ENCODE measurements at places on chromosomes 13 and 19.

DNA sequence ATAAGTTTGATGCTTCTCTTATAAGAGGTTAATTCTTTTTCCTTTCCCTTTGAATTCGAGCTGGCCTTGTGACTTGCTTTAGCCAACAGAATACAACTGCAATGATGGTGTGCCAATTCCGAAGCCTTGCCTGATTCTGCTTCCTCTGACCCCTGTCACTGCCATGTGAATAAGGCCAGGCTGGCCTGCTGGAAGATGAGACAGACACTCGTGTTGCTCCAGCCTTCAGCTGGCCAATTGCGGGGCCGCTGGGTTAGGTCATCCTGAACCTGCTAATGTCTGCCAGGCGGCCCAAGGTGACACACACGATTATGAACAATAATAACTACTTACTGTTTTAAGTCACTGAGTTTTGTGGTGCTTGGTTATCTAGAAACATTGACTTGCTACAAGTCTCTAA is 352.0 kb downstream of the MYO16 start:
- DNase-seq = no peak

DNA sequence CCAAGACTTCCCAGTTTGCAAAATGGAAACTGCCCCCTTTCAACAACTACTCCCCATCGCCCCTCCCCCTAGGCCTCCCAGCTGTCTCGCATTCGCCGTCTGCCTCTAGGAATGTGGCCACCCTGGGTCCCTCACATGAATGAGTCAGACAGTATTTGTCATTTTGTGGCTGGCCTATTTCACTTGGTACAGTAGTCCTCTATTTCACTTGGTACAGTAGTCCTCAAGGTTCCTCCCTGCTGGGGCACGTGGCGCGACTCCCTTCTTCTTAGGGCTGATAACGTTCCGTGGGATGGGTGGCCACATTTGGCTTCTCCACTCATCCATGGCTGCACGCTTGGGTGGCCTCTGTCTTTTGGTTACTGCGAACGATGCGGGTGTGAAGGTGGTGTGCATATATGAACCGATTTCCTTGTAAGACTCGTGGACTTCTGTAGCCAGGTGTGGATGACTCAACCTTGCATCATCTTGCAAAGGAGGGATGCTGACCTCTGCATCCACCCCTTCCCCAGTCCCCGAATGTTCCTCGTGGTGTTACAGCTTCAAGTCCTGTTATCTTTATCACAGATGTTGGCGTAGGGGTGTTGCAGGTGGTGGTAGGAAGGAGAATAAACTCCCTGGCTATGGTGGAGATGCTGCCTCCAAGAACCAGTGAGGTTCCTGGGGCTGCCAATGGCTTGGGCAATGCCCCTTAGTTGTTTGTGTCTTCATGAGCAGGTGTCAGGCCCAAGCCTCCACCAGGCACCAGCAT is 112.1 kb upstream of the SOX1 start:
- no peak for DNase-seq

DNA sequence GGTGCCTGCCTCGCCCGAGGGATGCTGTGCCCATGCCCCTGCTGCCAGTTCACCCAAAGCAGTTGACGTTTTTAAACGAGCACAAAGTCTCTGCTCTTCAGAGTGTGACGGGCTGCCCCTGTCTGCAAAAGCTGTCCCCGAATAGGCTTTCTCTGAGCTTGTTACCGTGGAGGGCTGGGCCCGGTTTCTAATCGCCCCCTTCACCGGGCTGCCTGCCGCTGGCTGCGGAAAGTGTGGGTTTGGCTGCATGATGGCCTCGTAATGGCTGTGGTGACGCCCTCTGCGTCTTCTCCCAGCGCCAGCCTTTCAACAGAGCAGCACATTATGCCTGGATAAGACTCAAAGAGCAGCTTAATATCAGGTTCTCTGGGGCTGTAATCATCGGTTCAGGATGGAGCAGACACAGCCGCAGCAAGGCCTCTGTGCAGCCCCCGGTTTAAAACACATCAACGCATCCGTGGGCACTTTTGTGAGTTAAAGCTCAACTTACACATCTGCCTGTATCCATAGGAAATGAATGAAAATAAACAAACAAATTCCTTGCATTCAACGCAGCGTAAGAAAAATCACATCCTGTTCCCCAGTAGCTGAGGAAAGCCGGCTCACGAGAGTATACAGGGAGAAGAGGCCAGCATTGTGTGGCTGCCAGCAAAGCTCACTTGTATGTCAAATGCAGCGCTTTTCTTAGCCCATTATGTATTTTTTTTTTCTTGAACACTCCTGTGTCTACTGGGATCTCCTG is 166.4 kb upstream of the SOX1 start:
- no peak for DNase-seq

- no peak for DNase-seq
Measured at GRCh38 chr13:102380012-102380411, 21.8 kb downstream of the FGF14 start.

DNA sequence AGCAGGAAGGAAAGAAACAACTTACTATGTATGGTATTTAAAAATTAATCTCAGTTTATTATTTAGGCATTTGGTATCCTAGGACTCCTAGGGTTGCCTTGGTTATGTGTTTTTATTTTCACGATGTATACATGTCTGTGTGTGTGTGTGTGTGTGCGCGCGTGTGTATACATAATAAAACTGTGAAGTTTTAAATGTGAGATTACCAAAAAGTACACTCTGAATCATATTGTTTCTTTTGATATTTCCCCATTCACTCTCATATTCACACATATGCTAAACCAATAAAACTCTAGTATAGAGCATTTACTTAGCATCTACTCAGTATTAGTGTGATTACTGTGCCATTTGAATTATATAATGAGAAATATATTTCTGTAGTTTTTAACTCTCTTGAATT is 30.8 kb upstream of the NDFIP2 start:
- no peak for DNase-seq

- no peak for DNase-seq
Measured at GRCh38 chr13:25753976-25754375, 297.8 kb downstream of the SHISA2 start.

DNA sequence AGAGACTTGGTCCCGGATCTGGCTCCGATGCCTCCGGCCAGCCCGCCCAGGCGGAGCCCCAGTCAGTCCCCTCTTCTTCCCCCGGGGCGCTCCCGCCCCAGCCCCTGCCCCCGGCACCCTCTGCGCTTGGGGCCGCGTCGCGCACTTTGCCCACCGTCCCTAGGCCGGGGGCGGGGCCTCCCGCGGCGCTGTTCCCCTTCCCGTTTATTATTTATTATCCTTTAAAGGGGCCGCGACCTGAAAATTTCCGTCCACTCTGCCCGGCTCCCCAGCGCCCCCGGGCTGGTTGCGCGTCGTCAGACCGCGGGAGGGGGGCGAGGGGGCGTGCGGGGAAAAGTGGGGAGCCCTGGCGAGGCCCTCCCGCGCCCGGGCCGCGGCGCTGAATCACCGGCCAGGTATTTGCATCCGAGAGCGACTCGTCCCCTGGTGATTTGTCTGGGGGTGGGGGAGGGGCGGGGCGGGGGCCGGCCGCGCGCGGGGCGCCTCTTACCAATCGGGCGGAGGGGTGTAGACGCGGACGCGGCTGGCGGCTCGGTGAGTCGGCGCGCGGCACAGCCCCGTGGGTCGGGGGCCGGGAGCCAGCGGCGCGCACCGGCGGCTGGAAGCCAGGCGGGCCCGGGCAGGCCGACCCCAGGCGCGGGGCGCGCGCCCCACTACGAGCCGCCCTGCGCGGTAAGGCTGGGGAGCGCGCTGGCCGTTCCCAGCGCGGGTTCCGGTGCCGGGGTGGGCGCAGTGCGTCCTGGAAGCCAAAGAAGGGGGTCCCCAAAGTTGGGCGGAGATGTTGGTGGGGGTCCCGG is at the start of gene ARID3A:
Gene ARID3A (plus strand): TSS at position 510 of the 797 bp plus-strand sequence. CDS start 3,494 bp downstream, outside the sequence.
- peak; percentile 95 for DNase-seq

DNA sequence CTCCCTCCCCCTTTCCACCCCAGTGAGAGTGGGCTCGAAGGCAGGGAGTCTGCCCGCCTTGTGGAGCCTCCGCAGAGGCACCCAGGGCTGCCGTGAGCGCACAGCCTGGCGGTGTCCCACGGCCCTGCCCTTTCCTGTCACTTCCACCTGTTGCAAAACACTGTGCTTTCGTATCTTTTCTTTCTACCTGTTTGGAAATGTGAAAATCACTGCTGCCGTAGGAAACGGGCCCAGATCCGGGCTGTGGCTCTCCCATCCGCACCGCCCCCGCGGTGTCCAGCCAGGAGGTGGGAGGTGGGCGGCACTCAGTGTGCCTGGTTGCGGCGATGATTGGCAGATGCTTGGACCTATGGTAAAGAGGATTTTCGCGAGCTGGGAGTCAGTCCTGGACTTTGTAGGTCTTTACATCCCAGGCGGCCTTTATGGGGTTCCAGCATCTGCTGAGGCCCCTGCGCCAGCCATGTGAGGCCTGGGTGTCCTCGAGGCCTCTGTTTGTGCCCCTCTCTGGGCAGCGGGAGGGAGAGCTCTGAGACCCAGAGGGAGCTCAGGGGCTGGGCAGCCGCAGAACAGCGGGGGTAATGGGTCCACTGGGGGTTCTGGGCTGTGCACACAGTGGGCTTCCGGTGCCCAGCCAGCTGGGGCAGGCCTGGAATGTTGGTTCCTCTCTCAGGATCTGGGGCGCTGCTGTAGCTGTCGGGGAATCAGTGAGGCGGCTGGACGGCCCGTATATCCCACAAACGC is 6.1 kb downstream of the STK11 start:
- DNase-seq = peak; percentile 9

GRCh38 chr13:33696530-33696929 is 121.4 kb upstream of the RFC3 start:
- no peak for DNase-seq

DNA sequence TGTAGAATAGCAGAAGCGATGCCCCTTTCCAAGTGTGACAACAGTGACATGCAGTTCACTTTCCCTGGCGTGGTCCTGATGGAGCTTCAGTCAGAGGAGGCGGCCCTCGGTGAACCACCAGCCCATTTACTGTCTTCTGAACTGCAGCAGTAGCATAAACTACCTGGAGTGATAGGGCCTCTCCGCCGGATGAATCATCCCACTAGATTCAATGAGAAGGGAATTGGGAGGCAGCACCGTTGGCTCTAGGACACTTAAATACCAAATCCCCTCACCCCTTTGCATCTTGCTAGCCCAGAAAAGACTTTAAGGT is 112.8 kb upstream of the GPR12 start:
- no peak for DNase-seq

DNA sequence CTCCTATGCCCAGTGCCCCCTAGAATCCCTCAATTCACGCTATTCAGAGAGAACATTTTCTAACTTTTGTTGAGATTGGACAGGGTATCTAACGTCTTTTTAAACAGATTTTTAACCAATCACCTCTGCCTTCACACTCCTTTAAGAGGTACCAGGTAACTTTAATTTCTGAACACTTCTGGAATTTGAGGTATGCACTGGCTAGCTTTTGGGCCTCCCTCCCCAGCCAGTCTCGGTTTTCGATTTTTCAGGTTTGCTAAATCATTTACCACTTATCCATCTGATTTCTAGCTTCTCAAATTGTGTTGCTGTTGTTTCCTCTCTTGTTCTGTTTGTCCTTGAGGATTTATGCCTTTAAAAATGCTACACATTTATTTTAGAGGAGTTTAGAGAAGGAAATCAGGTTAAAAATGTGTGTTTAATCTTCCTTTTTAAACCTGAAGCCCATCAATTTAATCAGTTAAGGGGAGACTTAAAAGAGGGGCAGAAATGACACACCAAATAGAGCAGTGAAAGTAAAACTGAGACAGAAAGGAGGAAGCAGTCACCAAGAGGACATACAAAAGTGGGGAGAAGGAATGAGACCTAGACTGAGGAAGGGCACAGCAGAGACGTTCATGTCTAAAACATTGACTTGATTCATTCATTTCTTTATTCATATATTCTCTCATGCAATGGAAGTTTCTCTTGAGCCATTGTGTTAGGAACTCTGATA is 139.6 kb upstream of the HTR2A start:
- DNase-seq = peak; percentile 30

- DNase-seq = no peak
Measured at GRCh38 chr13:31588893-31589292, 150.4 kb upstream of the RXFP2 start.

DNA sequence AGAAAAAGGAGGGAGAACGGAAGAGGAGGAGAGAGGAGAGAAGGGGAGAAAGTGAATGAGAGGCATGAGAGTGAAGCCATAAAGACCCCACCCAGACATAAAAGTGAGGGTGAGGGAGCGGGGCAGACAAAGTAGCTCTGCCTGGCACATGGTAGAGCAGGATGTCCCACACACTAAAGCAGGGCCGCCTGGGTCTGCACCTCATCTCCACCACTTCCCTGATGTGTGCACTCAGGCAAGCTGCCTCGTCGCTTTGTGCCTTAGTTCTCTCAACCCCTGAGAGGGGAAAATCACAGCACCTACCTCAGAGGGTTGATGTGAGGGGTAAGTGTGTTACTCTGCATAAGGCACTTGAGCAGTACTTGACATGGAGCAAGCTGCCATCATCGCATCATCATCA is 488.1 kb downstream of the COG6 start:
- no peak for DNase-seq

DNA sequence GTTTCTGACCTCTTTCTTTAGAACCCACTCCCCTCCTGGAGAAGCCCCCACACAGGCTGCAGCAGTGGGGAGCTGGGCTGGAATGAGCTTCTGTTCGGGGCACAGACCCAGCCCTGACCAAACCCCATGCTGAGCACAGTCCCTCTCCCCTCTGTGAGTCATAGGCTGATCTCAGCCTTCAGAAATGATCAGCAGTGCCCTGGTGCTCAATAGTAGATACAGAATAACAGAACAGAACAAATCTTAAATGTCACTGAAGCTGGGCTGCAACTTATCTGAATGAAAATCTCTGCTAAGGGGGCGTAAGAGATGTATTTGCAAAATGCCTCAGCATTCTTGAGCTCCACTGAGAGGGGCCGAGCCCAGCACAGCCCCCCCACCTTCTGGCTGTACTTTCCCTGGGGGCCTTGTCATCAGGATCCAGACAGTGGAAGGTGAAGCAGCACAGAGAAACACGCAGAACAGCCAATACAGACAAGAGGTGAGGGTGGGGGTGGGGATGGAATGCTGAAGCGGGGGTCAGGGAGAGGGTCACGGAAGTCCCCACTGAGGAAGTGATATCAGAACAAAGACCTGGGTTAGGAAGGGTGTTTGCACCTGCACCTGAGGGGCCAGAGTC is 9.9 kb downstream of the ZNF665 start:
- DNase-seq = no peak

DNA sequence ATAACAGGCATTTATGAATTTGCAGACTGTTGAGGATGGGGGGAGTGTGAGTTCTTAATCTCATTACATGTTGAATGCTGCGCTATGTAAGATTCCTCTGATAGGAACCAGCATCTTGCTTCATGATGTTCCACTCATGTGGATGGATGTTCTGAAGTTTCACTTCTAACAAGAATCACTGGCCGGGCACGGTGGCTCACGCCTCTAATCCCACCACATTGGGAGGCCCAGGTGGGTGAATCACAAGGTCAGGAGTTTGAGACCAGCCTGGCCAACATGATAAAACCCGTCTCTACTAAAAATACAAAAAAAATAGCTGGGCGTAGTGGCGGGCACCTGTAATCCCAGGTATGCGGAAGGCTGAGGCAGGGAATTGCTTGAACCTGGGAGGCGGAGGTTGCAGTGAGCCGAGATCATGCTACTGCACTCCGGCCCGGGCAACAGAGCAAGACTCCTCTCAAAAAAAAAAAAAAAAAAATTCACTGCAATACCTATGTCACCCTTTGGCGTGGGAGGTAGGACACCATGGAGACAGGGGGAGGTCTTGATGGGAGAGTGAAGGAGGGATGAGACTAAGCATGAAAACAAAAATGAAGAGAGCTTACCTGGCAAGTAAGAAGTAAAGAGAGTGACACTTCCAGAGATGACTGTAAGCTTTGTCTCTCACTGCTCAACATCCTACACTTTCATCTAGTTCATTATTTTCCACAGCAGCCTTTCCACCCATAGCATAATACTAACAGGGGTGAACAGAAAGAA is 133.0 kb downstream of the DCT start:
- no peak for DNase-seq
